ENCODE measurements at places on chromosomes 13 and 19.
A peak's percentile ranks its signal among the peaks of the same experiment; 100 is the strongest.

DNA sequence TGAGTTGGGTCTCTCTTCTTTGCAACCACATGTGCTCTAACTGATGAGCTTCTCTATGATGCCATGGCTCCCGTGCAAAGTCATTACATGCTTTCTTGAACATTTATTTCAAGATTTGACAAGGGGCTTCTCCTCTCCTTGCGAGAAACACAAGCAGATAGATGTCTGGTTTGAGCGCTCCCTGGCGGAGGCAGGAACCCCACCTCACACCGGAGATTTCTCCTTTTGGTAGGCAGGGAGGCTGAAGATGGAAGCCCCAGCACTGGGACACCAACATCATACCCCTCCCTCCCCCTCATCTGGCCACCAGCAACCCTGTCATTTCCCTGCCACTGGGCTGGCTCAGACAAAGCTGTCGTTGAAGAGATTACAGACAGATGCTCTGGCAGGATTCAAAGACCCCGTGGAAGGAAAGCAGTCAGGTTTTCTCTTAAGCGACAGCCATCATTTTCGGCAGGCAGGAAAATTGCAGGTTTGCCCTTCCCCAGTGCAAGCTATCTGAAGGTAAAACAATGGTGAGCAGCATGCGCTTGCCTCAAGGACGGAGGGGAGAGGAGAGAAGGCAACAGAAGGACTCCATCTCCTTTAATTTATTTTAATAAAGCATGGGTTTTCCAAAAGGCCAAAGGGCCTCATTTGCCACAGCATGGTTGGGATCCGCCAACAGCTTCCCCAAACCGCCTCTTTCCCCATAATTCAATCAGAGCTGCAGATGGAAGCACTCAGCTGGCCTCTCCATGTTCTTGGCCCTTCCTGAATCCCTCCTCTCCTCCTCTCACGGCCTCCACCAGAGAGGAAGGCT, 344.1 kb upstream of the TSHZ3 start:
- no peak for DNase-seq

DNA sequence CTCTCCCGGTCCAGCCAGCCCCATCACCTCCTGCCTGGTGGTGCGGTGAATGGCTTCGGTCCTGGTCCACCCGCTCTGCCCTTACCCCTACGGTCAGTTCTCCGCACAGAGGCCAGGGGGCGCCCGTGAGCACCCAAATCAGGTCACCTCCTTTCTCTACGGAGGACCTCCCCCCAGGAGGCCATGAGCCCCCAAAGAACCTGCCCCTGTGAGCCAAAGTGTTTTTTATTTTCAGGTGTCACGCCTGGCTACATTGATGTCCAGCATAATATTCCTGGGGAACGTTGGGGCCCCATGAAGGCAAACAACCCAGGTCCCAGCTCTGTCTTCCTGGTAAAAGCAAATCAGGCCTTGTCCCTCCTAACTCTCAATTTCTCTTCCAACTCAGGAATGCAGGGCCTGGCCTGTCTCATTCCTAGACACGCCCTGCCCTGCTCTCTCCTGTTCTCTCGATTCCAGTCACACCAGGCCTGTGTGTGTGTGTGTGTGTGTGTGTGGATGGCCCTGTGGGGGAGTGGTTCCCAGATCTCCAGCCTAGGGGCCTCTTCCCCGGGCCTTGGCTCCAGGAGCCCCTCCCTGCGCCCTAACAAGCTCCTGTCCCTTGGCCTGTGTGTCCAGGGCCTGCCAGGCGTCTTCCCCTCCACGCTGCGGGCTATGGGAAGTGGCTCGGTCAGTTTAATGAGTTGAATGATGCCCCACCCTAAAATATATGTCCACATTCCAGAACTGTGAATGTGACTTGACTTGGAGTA, 9.7 kb upstream of the GIPC1 start:
- DNase-seq = peak; percentile 41

GRCh38 chr13:85544756-85545155, 254.5 kb downstream of the SLITRK6 start:
- no peak for DNase-seq

DNA sequence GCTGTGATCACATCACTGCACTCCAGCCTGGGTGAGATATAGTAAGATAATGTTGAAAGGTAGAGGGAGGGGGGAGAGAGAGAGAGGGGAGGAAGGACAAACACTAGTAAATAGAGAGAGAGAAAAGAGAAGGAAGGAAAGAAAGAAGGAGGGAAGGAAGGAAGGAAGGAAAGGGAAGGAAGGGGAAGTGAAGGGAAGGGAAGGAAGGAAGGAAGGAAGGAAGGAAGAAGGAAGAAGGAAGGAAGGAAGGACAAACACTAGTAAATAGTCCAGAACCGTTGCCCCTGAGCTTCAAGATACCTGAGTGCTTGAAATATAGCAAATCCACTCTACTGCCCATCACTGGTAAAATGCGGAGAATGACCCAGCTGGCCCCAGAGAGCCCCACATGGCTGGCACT, 156.5 kb upstream of the ZNF507 start:
- DNase-seq = no peak

- no peak for DNase-seq
Observed at GRCh38 chr13:43472339-43472738, 314.4 kb downstream of the ENOX1 start.

DNA sequence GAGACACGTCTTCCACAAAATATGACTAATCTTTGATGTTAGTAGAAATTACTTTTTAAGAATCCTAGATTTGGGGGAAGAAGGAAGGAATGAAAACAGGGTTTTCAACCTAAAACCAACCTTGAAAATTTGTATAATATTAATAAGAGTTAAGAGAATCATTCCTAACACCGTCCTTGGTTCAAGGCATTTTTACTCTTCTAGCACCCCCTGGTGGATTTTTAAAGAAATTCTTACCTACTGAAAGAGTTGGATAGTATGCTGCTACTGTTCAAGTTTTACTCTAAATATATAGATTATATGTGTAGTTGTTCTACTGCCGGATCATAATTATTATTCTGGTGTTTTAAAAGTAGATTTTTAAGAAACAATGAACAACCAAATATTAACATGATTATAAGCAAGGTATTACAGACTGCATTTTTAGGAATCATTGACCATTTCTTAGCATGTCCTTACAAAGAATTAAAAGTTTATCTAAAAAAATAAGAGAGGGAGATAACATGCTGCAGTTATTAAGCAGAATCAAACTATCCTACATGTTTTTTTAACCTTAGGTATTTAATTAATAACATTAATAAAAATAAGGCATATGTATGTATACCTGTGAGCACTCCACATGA, 7.4 kb upstream of the SLITRK6 start:
- DNase-seq = no peak

GRCh38 chr13:100828226-100828625, 153.6 kb upstream of the TMTC4 start:
- DNase-seq = no peak

DNA sequence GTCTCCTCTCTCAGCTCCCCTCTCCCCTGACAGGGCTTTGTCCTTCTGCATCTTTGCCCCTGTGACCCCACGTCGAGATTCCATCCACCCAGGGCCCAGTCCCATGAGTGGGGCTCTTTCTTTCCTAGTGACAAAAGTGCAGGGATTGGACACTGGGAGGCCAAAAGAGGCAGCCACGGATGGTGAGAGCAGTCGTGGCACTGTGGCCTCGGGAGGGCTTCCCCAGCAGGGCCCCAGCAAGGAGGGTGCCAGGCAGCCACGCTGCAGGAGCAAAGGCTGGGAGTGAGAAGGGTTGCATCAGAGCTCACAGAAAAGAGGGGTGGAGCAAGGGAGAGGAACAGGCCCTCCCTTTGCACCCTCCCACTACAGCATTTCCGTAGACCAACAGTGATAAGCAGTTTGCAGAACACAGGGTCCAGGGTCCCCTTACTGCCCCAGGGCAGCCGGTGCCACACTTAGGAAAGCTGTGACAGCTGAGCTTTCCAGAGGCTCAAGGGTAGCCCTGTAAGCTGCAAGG, 4.9 kb downstream of the ZSCAN1 start:
- no peak for DNase-seq

GRCh38 chr13:70544706-70545105, 436.5 kb upstream of the KLHL1 start:
- no peak for DNase-seq

GRCh38 chr19:16473875-16474392, 2.2 kb upstream of the EPS15L1 start:
- no peak for DNase-seq

DNA sequence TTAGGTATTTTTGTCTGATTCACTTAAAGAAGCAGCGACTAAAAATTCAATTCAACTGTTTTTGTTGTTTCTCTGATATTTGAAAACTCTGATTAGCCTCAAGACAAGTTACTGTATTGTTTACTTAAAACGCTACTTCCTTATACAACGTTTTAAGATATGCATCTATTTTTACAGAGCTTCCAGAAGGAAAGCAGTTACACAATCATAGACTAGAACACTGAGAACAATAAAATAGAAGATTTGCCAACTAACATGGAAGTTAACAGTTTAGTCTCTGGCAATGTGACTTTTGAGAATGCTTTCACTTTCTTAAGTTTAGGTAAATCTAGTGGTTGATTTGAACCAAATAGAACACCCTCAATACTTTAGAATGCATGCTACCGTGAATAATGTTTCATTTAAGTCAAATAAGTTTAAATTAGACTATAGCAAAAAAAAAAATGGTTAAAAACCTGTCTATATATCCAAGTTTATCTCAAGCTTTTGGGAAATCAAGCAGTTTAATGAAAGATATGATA, 614.8 kb downstream of the DACH1 start:
- DNase-seq = no peak
